ENCODE measurements at places on chromosomes 2 and 18.

DNA sequence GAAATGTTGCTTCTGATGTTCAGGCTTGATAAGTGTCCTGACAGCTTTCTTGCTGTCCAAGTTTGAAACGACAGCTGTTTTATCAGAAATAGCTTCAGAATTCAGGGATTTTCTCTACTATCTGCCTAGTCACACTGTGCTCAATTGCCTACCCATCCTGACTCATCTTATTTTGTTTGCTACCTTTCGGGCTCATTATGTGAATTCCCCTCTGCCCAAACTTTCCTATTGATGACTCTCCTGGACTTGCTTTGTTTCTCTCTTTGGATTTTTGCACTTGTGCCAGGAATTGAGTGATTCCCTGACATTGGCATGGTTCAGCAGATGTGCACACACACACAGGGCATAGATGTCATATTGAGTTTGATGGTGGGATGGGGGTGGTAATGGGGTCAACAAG is 1052.6 kb upstream of the PIK3C3 start:
- no peak for DNase-seq

GRCh38 chr2:230759481-230760167 is 47.0 kb downstream of the CAB39 start:
- DNase-seq, result no peak

GRCh38 chr2:67459761-67460160 is 62.6 kb downstream of the ETAA1 start:
- no peak for DNase-seq

DNA sequence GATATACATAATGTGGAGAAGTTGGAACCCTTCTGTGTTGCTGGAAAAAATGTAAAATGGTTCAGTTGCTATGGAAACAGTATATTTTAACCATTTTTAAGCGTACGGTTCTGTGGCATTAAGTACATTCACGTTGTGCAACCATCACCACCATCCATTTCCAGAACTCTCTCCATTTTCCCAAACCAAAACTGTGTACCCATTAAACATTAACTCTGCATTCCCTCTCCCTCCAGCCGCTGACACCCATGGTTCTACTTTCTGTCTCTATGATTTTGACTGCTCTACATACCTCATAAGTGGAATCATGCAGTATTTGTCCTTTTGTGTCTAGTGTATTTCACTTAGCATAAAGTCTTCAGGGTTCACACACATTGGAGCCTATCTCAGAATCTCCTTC is 67.3 kb downstream of the LDLRAD4 start:
- no peak for DNase-seq

GRCh38 chr2:152336119-152336853 is 1.3 kb downstream of the FMNL2 start:
- DNase-seq, result peak; percentile 71
